ENCODE measurements at places on chromosomes 1 and 21.

GRCh38 chr21:31479222-31479621 lies 135.2 kb upstream of the TIAM1 start:
- DNase-seq = no peak

GRCh38 chr1:92937731-92938130 lies 23.5 kb downstream of the DIPK1A start:
- no peak for DNase-seq

DNA sequence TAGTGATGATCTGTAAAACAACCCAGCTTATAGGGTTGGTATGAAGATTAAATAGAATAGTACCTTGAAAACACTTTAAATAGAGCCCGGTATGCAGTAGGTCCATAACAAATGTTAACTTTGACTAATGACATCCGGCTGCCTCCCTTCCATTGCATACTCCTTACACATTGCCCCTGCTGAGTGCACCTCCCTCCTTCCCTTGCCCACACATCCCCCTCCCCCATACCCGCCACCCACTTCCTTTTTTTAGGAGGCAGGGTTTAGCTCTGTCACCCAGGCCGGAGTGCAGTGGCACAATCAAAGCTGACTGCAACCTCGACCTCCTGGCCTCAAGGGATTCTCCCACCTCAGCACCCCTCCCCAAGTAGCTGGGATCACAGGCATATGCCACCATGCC lies 24.4 kb upstream of the ZC3H12A start:
- peak; percentile 29 for DNase-seq

- no peak for DNase-seq
Observed at GRCh38 chr1:207821464-207822045, 69.7 kb downstream of the CD46 start.

GRCh38 chr21:45991606-45992300 lies 10.2 kb downstream of the COL6A1 start:
- no peak for DNase-seq

DNA sequence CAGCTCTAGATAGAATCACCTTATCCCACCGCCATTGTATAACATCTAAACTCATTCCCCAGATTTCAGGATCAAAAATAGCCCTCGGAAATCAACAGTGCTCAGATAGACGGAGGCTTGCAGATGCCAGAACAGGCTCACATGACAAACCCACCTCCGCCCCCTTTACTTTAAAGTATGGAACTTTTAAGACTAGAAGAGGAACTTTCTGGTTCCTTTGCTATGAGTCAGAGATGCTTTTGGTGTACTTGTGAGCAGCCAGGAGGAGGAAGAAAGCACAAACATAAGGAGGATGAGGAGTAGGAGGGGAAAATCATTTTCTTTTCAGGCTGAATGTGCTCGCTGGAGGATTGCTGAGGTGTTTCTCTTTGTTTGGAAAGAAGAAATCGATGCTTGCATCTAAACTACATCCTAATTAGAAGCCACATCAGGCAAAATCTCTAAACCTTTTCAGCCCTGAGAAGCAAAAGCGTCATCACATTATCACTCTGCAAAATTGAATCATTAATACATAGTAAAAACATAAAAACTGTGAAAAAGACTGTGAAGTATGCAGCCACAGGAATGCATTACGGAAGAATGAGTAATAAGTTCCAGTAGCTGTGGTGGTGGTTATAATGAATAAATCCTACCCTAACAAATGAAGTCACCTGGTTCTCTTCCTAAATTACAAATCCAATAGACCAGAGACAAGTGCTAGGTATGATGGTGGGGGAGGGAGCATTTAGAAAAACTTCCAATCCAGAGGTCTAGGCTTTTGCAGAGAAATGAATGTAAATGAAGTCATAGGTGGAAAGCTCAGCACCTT lies 251.3 kb downstream of the KCNH1 start:
- DNase-seq = peak; percentile 70

DNA sequence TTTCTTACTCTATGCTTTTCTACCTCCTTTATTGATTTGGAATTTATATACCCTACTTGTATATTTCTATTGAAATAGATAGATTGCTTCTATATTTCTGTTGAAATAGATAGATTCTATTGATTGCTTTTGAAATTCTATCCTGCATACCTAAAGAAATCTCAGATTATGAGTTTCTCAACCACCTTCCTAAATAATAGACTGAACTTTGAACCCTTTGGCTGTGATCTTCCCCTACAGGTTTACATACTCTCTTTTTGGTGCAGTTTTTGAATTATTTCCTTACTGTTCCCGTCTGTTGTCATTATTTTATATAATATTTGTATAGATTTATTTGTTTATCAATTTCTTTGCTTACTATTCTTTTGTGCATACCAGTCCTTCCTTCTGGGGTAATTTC lies 20.4 kb upstream of the CSF3R start:
- DNase-seq = no peak

DNA sequence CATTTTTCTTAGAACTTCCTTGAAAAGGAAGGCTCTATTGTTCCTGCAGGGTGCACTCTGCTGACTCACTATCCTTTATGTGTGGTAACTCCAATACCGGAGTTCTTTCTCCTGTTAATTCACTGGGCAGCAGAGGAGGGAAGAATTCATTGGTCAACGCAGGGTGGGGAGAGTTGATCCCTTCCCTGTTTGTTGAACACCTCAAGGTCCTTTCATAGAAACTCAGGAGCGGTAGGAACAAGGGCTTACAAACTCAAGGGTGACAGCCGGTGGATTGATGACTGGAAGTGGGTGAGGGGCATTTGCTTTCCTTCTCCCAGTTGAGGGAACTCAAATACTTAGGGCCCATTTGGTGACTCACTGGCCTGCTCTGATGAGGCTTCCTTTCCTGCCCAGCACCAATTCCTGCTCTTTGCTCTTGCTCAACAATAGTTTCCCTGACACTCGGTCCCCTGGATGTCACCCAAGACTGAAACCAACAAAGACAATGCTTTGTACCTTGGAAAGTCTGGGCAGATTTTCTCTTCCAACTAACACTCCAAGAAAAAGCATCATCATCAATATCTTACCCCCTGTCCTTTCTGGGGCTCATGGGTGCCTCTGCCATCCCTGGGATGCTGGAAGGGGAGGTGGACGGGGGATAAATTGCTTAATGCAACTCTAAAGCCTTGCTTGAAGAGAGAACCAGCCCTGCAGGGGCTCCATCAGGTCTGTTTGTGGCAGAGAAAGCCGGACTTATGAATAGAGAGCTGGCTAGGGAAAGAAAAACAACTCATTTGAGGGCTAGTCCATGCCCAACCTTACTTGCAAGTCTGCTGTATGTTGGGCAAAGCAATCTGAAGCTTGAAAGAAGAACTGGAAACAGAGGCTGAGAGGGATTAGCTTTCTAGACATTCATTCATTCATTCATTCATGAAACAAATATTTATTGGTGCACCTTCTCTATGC lies 9.3 kb downstream of the SLC26A9 start:
- peak; percentile 85 for DNase-seq

GRCh38 chr1:207581496-207582153 lies 63.3 kb upstream of the CR1L start:
- DNase-seq = no peak

DNA sequence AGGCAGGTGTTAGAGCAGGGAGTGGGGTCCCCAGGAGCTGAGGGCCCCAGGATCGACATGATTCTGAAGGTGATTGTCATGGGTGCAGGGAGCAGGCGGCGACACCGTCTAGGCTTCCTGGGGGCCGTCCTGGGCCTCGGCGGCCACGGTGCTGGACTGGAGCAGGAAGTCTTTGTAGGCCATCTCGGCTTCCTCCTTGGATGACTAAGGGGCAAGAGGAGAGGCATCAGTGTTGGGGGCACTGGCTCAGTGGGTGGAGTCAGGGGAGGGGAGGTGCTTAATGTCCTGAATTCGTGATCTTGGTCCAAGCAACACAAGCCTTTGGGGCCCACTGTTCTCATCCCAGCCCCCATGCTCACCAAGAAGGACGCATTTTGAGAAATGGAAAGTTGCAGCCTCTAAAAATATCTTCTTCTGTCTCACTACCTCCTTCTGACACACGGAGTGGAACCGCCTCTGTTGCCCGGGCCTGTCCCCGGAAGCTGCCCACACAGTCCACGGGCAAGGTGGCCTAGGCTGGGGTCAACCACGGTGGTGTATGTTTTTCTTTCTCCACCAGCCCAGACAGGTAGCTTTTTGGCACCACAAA lies 8.6 kb upstream of the FCMR start:
- no peak for DNase-seq

DNA sequence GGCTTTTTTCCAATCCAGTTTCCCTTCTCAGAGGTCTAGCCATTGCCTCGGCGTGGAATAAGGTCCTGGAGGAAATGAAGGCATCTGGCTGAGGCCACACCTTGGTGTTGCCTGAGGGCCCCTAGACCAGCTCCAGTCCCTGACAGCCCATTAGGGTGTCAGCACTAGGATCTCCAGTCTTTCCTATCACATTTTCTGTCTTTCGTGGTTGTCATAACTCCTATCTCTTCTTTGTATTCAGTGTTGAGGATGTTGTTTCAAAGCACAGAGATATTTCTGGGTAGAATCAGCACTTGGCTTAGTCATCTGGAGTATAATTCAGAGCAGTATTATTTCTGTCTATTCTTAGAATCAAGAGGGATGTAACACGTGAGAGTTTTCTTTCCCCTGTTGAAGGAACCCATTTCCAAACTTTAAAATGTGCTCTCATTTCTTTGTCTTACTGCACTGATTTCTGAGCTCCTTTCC lies 844.3 kb downstream of the KCNT2 start:
- peak; percentile 49 for DNase-seq

GRCh38 chr1:58307431-58307830 lies 239.1 kb downstream of the OMA1 start:
- DNase-seq = no peak

- DNase-seq = peak; percentile 76
Observed at GRCh38 chr1:162056043-162056442, 13.4 kb upstream of the NOS1AP start.

GRCh38 chr1:106677721-106678120 lies 378.8 kb upstream of the PRMT6 start:
- DNase-seq = no peak

DNA sequence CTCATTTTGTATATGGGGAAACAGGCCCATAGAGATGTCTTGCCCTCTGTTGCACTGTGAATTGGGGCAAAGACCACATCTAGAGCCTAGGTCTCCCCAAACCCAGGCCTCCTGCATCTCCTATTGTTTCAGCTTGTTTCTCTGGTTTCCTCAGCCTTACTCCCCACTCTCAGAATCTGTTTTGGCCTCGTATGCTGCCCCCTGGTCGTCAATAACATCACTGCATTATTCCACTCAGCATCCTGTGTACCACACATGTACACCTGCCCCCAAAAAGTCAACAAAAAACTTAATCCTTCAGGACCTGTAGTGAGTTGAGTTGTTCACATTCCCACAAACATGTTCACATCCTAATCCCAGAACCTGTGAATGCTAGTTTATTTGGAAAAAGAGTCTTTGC lies 184.8 kb downstream of the BRINP2 start:
- DNase-seq = peak; percentile 40

DNA sequence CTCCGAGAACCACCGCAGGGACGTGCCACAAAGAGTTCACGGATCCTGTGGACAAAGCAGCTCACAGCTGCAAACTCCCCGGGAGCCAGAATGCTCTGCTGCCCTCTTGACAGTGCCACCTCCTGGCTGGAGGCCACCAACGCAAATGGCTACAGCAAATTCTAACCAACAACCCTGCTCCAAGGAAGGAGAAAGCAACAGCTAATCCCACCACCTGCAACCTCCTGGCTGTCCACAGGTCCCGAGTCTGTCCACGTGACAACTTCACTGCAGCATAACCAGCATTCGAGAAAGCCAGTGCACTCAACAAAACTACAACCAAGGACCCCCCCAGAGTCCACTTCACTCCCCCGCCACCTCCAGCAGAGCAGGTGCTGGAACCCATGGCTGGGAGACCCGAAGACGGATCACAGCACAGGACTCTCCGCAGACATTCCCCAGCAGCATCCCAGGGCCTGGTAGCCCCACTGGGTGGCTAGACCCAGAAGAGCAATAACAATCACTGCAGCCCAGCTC lies 17.3 kb downstream of the POFUT2 start:
- no peak for DNase-seq

DNA sequence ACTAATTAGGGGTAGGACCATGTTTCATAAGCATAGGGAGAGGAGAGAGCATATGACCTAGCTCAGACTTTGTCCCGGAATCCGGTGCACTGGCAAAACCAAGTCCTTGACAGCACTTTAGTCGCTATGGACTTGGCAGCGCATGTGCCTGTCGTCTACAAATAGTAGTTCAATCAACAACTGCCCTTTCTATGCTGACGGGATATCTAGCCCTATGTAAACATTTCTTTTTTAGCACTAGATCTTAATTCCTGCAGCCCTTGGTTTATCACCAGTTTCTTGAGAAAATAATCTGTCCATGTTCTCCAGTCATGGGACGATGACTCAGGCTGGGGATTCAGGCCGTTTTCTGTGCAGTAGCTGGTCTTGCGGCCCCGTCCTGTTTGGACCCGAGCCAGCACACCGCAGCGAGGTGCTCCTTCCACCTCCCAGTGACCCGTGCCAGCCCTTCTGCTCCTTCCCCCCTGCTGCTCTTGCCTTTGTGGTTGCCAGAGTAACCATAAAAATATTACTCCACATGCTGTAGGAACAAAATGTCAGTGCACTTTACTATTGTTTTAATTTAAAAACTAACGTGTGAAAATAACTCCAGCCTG lies 8.6 kb upstream of the MT1HL1 start:
- DNase-seq = no peak

- peak; percentile 88 for DNase-seq
Observed at GRCh38 chr1:60133848-60134247, 60.3 kb upstream of the C1orf87 start.

DNA sequence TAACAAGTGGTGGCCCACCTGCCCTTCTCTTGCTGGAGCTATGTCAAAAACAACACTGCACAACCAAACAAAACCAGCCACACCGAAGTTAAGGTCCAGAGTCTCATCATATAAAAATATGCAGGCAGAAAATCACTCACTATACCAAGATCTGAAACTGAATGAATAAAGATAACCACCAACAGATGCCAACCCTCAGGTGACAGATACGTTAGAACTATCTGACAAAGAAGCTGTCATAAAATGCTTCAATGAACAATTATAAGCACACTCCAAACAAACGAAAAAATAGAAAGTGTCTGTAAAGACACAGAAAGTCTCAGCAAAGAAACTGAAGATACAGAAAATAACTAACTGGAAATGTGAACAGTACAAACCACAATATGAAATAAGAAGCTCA lies 14.0 kb downstream of the ZNF496 start:
- no peak for DNase-seq

DNA sequence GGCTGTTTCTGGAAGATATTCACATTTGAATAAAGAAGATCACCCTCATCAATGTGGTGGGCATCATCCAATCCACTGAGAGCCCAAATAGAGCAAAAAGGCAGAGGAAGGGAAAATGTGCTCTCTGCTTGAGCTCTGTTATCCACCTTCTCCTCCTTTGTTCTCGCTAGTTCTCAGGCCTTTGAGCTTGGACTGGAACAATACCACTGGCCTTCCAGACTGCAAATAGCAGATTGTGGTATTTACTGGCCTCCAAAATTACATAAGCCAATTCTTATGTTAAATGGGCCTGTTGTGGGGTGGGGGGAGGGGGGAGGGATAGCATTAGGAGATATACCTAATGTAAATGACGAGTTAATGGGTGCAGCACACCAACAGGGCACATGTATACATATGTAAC lies 219.3 kb downstream of the C1orf94 start:
- no peak for DNase-seq

GRCh38 chr1:5927506-5928370 lies 64.5 kb downstream of the NPHP4 start:
- no peak for DNase-seq

GRCh38 chr1:24321697-24322469 lies 2.7 kb downstream of the GRHL3 start:
- peak; percentile 89 for DNase-seq

Measured in EH (cell line).